ENCODE measurements at places on chromosomes 6 and 20. TPM values are rescaled to one million over a fixed set of nuclear protein-coding genes. Genes with fewer than 3 reads are reported as not detected.

Gene HCRTR2
- not detected for polyA plus RNA-seq

DNA sequence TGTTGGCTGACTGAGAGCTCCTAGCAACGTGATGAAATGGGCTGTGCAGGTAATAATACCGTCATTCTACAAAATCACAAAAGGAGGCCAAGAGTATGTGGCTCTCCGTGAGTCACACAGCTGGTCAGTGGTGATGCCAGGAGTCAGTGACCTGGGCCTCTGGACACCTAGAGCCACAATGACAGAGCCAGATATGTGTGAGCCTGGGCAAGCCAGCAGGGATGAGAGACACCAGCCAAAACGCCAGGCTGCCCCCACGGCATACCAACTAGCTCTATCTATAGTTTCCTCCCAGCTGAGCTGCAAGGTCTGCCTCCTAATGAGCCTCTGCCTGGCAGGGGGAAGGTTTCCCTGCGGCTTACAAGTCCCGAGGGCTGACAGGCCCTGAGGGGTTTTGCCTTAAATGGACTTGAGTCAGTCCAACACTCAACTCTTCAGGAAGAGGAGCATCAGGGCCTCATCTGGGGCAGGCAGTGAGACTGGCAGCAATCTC lies 70.0 kb downstream of the CPNE5 start:
- DNase-seq, result no peak
- H3K27me3 ChIP-seq, result no peaks in the 10 kb centered on the region
- peaks cover 60% of the 10 kb centered on the region for H3K4me1 ChIP-seq
- H3K36me3 ChIP-seq, result no peaks in the 10 kb centered on the region
- peak overlapping the region; percentile 52 for H3K4me3 ChIP-seq

DNA sequence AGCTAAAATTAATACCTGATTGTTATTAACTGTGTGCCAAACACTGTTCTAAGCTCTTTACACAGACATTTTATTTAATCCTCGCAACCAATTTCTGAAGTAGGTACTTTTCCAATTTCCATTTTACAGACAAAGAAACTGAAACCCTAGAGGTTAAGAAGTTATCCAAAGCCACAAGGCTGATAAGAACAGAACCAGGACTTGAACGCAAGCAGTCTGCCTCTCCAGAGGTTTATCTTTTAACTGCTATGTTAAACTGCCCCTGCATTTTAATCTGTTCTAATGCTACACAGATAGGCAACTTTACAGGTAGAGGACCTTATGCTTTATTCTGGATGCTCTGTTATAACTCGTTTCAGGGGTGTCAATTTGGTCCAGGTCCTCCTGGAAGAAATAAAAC lies 118.2 kb downstream of the SLC16A10 start:
- H3K27me3 ChIP-seq, result no peaks in the 10 kb centered on the region
- peaks cover 14% of the 10 kb centered on the region for H3K4me1 ChIP-seq
- no peak for DNase-seq
- H3K27ac ChIP-seq, result no peak overlapping the region
- H3K4me3 ChIP-seq, result no peak overlapping the region

- peak overlapping the region; percentile 88 for H3K27ac ChIP-seq
- no peaks in the 10 kb centered on the region for H3K27me3 ChIP-seq
- peaks cover 64% of the 10 kb centered on the region for H3K4me1 ChIP-seq
- H3K36me3 ChIP-seq, result peaks cover 23% of the 10 kb centered on the region
These were observed 27.9 kb upstream of the RTF2 start for GRCh38 chr20:56440346-56441007.

- H3K27me3 ChIP-seq, result peaks cover 14% of the 10 kb centered on the region
- no peak overlapping the region for H3K27ac ChIP-seq
These were observed 245.3 kb downstream of the TBXT start for GRCh38 chr6:165922309-165922794.

DNA sequence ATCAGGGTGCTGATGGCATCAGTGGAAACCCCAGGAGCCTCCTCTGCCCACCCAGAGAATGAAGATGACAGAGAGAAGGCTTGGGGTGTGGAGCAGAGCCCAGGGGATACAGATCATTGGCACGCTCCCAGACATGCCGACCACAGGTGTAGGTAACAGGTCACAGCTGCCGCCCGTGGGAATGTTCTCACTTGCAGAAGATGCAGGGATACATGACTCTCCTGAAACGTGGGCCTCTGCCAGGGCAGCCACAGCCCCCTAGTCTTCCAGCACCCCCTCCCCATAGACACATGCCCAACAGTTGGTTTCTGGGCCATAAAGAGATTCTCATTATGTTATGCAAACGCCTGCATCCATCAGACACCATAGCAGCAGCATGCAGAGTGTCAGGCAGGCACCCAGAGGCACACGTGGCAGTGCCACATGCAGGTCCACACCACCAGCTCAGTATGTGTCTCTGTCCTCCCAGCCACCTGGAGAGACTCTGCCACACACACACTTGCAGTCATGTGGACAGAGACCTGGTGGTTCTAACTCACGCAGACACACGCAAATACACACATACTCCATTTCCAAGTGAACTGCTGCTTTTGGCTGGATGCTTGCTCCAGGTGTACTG lies 45.5 kb downstream of the LRFN2 start:
- DNase-seq, result no peak
- no peaks in the 10 kb centered on the region for H3K36me3 ChIP-seq
- H3K27ac ChIP-seq, result no peak overlapping the region
- no peaks in the 10 kb centered on the region for H3K27me3 ChIP-seq
- H3K4me1 ChIP-seq, result no peaks in the 10 kb centered on the region

DNA sequence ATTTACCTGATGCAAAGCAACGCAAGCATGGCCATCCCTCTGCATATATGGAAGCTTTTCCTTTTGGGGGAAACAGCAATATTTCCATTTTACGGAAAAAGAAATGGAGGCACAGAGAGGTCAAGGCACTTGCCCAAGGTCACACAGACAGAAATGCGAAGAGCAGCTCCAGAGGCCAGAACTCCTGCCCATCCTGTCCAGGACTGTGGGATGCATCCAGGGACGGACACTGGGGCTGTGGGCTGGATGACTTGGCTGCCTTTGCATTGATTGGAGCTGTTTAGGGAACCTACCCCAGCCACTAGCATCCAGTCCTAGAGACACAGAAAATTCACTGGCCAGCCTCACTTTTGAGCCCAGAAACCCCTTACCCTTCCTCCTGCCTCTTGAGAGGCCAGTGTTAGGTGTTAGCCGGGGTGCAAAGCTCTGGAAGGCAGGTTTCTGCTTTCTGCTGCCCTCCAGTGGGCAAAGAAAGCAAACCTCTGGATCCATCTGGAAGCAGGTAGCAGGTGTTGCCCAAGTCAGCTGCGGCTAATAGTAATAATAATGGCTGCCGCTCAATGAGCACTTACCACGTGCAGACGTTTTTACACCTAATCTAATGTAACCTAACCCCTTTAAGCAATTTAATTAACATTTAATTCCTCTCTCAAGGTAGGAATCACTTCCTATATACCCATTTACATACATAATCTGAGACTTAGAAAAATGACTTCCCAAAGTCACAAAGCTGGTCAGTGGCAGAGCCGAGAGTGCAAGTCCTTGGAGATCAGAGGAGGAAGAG lies 31.7 kb upstream of the CCN5 start:
- no peaks in the 10 kb centered on the region for H3K36me3 ChIP-seq
- H3K27me3 ChIP-seq, result no peaks in the 10 kb centered on the region
- H3K4me3 ChIP-seq, result no peak overlapping the region
- peaks cover 6% of the 10 kb centered on the region for H3K4me1 ChIP-seq
- peak; percentile 46 for DNase-seq

- H3K4me1 ChIP-seq, result no peaks in the 10 kb centered on the region
- H3K27me3 ChIP-seq, result peaks cover 7% of the 10 kb centered on the region
- peaks cover 3% of the 10 kb centered on the region for H3K36me3 ChIP-seq
- no peak for DNase-seq
- H3K4me3 ChIP-seq, result no peak overlapping the region
- no peak overlapping the region for H3K27ac ChIP-seq
These were observed 158.6 kb downstream of the RNF144B start for GRCh38 chr6:18545726-18546125.

DNA sequence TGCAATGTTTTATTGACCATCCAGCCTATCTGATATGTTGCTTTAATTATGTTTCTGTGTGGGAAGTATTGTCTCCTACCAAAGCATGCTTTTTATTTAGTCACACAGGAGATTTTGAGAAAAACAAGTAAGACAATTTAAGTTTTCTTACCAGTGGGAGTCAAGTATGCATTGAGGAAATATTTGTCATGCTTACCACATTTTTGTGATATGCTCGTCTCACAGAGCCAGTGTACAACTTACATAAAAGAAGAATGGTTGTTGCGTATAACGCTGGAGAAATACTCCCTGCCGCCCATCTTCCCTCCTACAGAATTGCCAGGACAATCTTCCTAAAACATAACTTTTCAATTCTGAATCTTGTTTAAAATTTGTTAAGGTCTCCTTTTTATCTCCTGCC lies 37.1 kb upstream of the FILIP1 start:
- DNase-seq, result no peak
- no peaks in the 10 kb centered on the region for H3K36me3 ChIP-seq
- no peak overlapping the region for H3K27ac ChIP-seq
- no peak overlapping the region for H3K4me3 ChIP-seq
- peaks cover 41% of the 10 kb centered on the region for H3K27me3 ChIP-seq

GRCh38 chr20:19501476-19502115 lies 256.5 kb upstream of the RIN2 start:
- H3K36me3 ChIP-seq, result no peaks in the 10 kb centered on the region
- H3K4me1 ChIP-seq, result peaks cover 5% of the 10 kb centered on the region
- H3K4me3 ChIP-seq, result no peak overlapping the region
- no peak for DNase-seq

GRCh38 chr20:60476045-60476444 lies 517.8 kb downstream of the CDH26 start:
- DNase-seq, result no peak
- H3K4me3 ChIP-seq, result no peak overlapping the region
- peaks cover 9% of the 10 kb centered on the region for H3K27me3 ChIP-seq
- H3K36me3 ChIP-seq, result no peaks in the 10 kb centered on the region
- H3K27ac ChIP-seq, result no peak overlapping the region

Gene EBF4
- polyA plus RNA-seq, result 0.88 TPM

DNA sequence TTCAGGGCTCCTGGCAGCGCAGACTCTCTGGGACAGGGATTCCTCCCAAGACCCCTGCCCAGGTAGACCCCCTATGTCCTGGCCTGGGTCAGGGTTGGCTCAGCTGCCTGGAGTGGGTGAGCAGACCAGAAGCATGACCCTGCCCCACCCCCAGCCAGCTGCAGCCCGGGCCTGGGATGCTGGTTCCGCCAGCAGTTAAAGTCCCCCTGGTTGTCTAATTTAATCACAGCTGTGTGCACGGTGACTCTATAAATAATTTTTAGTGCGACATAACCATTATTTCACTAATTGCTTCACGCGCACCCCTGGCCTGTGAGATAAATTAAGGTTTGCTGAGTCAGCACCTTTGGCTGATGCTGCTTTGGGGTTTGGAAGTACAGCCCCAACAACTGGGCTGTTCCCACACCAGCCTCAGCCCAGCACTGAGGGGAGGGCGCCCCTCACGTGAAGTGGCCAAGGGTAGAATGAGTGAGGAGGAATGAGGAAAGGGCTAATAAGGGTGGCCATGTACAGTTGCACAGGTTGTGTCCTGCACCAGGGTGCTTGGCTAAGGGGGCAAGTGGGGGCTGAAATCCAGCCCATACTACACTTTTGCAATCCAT lies 26.1 kb upstream of the CDH22 start:
- H3K4me1 ChIP-seq, result peaks cover 2% of the 10 kb centered on the region
- no peaks in the 10 kb centered on the region for H3K36me3 ChIP-seq
- peaks cover 60% of the 10 kb centered on the region for H3K27me3 ChIP-seq
- no peak overlapping the region for H3K4me3 ChIP-seq

Gene LGSN
- not detected for polyA plus RNA-seq

GRCh38 chr6:147504848-147505247 lies 3.6 kb upstream of the SAMD5 start:
- no peak for DNase-seq
- no peak overlapping the region for H3K27ac ChIP-seq
- H3K27me3 ChIP-seq, result peaks cover 44% of the 10 kb centered on the region

GRCh38 chr6:143299253-143300166 lies 151.0 kb downstream of the ADAT2 start:
- H3K36me3 ChIP-seq, result peaks cover 7% of the 10 kb centered on the region
- H3K4me1 ChIP-seq, result no peaks in the 10 kb centered on the region
- no peak overlapping the region for H3K4me3 ChIP-seq

- no peak overlapping the region for H3K27ac ChIP-seq
- no peaks in the 10 kb centered on the region for H3K36me3 ChIP-seq
These were observed 154.9 kb downstream of the DLL1 start for GRCh38 chr6:170135821-170136471.

- no peaks in the 10 kb centered on the region for H3K27me3 ChIP-seq
- H3K27ac ChIP-seq, result no peak overlapping the region
- no peaks in the 10 kb centered on the region for H3K4me1 ChIP-seq
- DNase-seq, result no peak
- H3K4me3 ChIP-seq, result no peak overlapping the region
- no peaks in the 10 kb centered on the region for H3K36me3 ChIP-seq
These were observed 270.3 kb downstream of the NKAIN2 start for GRCh38 chr6:124073820-124074587.

DNA sequence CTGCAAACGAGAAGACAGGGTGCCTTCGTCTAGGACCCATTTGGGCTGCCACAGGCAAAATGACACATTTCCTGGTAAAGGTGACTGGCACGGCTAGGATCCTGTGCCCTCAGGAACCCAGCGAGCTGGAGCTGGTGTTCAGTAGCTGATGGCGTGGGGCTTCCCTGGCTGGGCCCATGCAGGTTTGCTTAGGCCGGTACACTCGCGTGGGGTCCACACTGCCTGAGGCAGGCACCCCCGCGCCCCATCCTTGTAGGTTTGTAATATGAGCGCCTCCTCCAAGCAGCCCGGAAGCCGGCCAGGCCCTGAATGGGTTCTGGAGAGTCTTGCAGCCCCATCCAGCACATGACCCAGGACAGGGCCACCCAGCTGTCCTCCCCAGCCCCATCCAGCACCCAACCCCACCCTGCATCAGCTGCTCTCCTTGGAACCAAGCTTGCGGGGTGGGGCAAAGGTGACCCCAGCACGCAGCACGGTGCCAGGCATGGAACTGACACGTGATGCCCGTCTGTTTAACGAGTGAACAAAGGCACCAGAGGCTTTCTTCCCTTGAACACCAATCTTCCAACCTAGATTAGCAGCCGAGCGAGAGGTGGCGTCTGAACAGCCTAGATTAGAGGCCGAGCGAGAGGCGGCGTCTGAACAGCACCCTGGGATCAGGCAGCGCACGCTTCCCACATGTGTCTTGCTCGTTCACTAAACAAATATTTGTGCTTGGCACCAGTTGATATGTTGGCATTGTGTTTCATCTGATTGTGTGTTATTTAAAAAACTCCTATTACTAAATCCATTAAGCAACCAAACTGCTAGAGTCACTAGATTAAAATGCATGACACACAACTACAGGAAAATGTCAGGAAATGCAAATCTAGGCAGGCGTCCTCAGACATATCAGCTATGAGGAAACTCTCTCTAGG lies 112.1 kb downstream of the DLL1 start:
- H3K36me3 ChIP-seq, result peaks cover 2% of the 10 kb centered on the region
- no peak for DNase-seq
- H3K4me1 ChIP-seq, result peaks cover 12% of the 10 kb centered on the region
- peak overlapping the region; percentile 2 for H3K4me3 ChIP-seq

Data from naive thymus-derived CD8-positive, alpha-beta T cell (primary cell).